NCI-H187 (cell line): ENCODE measurements at places on chromosomes 7 and 10.

- no peak for DNase-seq
These were observed 786.9 kb upstream of the IGFBP3 start for GRCh38 chr7:46707973-46708372.

DNA sequence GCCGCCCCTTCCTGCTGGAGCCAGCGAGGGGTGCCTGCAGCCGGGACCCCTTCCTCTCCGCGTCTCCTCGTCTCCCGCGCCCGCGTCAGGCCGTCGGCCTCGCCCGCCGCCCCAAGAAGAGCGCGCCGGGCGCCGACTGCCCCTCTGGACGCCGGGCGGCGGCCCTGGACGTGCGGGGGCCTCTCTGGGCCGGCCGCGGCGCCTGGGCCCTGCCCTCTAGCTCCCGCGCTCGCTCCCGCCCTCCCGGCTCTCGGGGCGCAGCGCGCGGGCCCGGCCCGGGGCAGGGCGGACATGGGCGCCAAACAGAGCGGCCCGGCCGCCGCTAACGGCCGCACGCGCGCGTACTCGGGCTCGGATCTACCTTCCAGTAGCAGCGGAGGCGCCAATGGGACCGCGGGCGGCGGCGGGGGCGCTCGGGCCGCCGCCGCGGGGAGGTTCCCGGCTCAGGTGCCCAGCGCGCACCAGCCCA lies 704 bp downstream of the ZNRF2 start:
- no peak for DNase-seq

DNA sequence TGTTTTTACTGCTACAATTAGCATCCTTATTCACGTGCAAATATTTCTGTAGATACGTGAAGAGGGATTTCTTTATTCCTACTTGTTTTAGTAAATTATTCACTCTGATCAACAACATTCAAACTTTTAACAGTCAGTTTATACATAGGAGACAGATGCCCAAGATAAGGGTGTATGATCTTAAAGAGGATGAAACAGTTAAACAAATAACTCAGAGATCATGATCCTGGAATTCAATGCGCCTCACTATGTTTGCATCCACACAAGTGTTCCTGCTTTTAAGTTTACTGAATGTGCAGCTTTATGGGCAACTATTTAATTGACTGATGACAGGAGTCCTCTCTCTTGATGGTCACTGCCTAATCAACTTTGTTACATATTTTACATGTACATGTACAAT lies 394.8 kb downstream of the PARD3 start:
- DNase-seq, result no peak

DNA sequence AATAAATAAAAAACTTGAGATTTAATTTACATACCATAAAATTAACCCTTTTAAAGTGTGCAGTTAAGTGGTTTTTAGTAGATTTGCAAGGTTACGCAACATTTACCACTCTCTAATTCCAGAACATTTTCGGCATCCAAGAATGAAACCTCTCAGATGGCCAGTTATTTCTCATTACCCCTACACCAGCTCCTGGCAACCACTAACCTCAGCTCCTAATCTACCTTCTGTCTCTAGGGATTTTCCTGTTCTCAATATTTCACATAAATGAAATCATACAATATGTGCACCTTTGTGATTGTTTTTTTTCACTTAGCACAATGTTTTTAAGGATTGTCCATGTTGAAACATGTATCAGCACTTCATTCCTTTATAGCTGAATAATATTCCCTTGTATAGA lies 45.1 kb downstream of the INPP5F start:
- no peak for DNase-seq

- DNase-seq, result no peak
These were observed 36.5 kb downstream of the CAMK2B start for GRCh38 chr7:44288811-44289340.

DNA sequence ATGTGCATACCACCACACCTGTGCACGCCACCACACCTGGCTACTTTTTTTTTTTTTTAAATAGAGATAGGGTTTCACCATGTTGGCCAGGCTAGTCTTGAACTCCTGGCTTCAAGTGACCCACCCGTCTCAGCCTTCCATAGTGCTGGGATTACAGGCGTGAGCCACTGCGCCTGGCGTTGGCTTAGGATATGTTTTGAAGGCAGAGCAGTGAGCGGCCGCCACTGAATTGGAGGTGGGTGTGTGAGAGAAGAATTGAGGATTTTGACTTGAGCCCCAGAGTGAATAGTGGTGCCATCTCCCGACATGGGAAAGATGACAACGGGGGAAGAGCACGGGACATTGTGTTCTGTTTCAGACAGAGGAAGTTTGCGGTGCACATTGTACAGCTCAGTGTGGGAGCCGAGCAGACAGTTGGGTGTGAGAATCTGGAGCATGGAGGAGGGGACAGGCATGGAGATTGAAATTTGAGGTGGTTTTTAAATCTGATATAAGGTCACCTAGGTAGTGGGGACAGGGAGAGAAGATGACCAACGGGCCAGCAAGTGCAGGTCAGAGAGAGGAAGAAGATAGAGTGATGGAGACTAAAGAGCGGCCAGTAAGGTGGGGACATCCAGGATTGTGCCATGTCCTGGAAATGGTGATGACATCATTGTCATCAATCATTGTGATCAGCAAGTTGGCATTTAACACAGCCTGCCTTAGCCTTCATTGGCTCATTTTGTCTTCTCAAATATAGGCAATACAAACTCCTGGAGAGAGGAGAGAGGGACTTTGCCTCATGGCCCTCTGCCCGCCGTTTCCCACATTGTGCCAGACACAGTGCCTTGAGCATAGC lies 35.8 kb downstream of the VWA2 start:
- DNase-seq, result no peak

GRCh38 chr7:47846138-47846836 lies 102.0 kb downstream of the PKD1L1 start:
- DNase-seq, result no peak

DNA sequence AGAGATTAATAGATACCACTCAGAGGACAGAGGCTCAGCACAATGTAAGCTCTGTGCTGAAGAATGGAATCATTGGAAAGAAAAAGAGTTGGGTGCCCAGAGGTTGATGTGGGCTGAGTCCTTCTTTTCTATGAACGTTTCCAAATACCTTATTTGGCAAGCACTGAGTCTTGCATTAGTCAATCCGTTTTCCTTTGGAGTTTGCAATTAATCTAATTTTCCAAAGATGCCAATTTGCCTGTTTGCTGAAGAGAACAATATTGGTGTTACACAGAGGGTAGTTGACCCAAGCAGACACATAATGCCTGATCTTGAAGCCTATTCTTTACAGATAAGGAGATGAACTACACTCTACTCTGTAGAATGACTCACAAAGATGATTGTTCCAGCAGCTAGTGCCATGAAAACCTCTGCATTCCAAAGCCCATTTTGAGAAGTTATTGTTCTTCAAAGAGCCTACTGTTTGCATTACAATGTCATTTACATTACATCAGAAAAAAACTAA lies 55.4 kb upstream of the MET start:
- DNase-seq, result no peak

DNA sequence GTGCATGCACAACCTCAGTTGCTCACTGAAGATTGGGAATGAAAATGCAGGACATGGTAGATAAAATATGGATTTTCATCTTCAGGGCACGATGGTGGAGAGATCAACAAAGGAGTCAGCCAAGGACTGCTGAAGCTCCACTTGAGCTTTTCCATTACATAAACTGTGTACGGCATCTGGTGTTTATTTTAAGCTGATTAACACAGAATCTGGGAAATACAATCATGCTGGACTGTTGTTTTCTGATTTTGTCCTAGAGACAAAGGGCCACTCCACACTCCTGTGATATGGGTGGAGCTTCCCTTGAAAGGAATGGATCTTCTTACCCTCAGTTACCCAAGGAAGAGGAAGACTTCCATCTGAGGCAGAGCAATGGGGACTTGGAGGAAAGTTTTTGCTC lies 120.6 kb downstream of the SAMD9 start:
- DNase-seq, result no peak

DNA sequence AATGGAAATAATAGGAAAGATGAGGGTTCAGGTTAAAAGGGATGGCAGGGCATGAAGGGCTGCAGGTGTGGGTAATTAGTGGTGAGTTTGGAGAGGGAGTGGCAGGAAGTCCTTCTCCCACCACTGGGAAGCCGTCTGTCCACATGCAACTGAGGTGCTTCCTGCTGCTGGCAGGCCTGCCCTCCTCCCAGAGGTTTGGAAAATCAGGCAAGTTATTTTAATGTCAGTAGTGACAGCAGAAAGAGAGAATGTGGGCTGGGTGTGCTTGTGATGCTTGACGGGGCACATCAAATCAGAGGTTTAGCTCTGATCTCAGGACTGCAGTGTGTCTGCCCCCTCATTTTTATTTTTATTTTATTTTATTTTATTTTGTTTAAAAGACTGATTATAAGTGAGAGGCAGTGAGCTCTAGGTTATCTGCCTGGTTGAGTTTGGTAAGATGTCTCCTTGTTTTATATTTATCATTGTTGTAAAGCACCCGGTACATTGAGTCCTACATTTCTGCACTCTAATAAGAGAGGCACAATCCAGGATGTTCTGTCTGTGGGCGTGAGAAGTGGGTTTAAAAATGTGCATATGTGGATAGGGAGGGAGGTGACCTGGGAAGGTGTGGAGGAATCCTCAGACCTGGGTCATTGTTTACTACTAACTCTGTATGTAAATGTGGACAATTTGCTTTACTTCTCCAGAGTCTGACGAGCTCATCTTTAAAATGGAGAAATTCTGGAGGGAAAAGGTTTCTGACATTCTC lies 504.4 kb downstream of the LRMDA start:
- DNase-seq, result no peak

DNA sequence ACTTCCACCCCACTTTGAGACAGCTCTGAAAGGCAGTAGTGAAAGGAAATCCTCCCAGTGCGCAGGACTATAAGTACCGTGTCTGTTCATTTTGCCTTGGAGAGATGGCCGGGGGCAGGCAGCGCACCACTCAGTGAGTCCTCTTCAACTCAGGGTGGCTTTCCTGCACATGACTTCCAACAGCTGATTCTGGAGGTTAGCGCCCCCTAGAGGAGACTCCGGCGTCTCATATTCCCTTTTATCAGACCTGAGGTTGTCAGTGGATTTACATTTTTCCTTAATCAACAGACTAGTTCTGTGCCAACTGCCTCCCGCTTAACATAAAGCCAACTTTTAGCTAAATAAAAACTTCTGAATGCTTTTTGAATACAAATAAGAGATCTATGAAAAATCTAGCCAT lies 101.0 kb downstream of the HERPUD2 start:
- DNase-seq, result no peak

GRCh38 chr7:77831481-77831880 lies 32.9 kb downstream of the PHTF2 start:
- DNase-seq, result no peak

DNA sequence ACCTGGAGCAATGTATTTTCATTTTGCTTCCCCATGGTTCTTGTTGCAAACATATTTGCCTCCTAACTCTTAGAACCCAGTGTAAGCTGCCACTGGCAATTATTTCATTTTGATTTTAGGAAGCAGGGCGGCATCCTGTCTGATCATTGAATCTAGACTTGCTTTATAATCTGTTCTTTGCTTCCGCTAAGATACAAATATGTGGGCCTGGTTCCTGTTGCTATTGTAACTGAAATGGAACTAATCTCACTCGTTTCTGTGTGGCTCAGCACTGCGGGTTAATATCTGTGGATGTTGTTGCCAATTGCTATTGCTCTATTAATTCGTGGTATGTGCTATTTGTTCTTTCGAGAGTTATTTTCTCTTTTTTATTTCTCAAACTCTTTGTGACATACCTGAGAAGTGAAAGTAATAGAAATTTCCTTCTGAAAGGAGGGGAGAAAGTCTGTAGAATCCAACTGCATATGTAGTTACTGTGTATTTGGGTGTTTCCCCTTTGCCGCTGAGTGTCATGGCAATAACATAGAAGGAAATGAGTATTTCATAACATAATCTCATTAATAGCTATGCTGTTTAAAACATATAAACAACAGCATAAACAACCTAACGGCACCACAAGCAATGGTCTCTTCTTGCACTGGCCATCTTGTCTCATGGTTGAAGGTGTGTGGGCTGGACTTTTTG lies 62.4 kb downstream of the FZD1 start:
- DNase-seq, result no peak

DNA sequence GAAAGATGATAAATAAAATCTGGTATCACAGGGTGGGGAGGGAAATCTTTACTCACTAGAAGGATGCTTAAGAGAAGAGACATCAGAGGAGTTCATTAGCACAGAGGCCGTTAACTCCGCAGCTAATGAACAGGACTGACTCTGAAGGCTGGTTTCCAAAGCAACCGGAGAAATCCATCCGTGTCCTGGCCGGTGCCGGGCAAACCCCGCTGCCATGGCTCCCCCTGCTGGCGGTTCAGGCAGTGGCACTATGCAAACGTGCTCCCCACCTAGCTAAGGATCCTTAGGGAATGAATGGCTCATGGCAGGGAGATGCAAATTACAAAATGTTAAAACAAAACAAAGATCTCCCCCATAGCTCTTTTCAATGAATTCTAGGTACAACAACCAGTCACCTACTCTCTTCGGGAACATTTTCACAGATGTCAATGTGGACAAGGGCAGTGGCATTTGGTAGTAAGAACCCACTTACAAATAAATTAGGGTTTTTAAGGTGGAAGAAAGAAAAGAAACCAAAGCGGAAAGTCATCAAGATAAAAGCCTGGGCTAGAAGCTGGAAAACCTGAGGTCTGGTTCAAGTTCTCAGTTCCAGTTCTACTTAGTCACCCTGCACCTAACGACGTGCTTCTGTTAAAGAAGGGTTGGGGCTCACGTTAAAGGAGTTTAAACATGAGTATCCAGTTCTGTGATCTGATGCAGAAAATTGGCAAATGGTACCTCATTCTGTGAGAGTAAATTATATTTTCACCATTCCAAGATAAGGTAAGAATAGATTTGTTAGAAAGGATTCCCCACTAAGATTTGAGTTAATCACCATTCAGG lies 138.2 kb downstream of the SVIL start:
- peak; percentile 18 for DNase-seq

- DNase-seq, result no peak
These were observed 83.5 kb upstream of the CUX1 start for GRCh38 chr7:101733713-101734475.

GRCh38 chr7:134732728-134733127 lies 46.7 kb upstream of the CALD1 start:
- DNase-seq, result no peak

GRCh38 chr10:86342111-86342863 lies 24.3 kb downstream of the GRID1 start:
- no peak for DNase-seq

- no peak for DNase-seq
These were observed 40.4 kb downstream of the PHTF2 start for GRCh38 chr7:77838929-77839491.

GRCh38 chr10:24256619-24257107 lies 47.7 kb downstream of the KIAA1217 start:
- DNase-seq, result no peak

DNA sequence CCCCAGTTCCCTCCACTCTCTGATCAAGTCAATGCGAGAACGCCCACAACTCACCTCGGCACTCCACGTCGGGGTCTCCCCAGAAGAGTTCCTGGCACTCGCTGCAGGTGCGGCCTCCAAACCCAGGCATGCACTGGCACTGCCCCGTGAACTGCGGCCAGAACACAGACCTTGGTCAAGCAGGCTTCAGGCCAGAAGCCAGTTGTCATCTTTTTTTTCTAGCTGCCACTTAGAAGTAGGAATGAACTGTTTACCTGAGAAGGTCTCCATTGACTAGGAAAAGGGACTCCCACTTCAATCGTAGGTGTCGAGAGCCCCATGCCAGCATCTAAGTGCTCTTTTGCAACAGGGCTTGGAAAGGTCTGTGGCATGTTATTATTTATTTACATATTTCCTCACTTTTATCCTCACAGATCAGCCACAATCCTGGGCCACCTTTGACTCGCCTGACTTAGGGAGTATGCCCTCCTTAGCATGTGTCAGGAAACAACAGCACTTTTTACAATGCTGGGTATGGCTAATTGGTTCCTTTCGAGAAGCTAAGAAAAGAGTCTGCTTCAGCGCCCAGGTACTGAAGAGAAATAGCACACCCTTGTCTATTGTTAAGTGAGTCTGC lies 51.7 kb downstream of the LAMB1 start:
- no peak for DNase-seq

- DNase-seq, result no peak
These were observed 82.6 kb downstream of the AMPH start for GRCh38 chr7:38548605-38549004.
